Naive thymus-derived CD8-positive, alpha-beta T cell (primary cell): ENCODE measurements at places on chromosomes 7 and 10.

GRCh38 chr10:93083743-93084539 is 10.2 kb downstream of the CYP26A1 start:
- no peak for DNase-seq

GRCh38 chr7:21617916-21618390 is 75.1 kb downstream of the DNAH11 start:
- DNase-seq: no peak

DNA sequence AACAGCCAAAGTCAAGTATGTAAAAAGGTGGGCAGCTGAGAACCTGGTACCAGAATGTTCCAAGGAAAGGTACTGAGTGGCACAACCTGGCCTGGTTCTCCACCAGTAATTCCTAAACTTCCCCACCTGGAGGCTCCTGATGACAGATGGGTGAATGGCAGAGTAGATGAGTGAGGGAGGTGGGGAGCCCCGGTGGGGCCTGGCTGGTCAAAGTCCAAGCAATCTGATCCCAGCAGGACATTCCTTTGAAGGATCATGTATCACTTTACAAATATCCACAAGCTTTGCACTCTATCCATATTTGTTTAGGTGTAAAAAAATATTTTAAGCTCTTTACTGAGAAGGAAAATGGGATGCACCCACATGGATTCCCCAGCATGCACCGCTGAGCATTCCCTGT is 250.2 kb downstream of the DPP6 start:
- DNase-seq: no peak

DNA sequence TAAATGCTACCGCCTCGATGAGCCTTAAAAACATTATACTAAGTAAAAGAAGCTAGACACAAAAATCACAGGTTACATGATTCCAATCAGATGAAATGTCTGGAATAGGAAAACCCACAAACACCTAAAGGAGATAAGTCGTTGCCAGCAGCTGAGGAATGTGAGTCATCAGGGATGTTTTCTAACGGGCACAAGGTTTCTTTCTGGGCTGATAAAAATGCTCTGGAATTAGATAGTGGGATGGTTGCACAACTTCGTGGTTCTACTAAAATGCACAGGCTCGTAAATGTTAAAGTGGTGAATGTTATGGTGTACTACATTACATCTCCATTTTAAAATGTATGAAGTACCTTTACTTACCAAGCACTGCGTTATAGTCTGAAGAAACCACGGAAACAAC is 9.7 kb downstream of the ABLIM1 start:
- DNase-seq: no peak

DNA sequence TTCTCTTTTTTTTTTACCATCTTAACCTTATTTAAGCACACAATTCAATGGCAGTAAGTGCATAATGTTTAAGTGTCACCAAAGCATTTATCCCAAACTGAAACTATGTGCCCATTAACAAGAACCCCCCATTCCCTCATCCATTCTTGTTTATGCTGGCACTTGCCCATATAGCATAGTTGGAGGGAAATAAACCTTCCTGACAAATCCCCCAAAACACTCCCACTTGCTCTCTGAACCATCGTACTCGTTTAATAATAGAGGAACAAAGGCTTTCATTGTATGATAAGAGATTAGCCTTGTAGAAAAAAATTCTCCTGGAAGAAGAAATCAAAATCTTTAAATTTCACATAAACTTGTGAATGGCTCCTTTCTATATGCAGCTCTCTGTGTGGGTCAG is 26.4 kb upstream of the KCNMA1 start:
- no peak for DNase-seq

DNA sequence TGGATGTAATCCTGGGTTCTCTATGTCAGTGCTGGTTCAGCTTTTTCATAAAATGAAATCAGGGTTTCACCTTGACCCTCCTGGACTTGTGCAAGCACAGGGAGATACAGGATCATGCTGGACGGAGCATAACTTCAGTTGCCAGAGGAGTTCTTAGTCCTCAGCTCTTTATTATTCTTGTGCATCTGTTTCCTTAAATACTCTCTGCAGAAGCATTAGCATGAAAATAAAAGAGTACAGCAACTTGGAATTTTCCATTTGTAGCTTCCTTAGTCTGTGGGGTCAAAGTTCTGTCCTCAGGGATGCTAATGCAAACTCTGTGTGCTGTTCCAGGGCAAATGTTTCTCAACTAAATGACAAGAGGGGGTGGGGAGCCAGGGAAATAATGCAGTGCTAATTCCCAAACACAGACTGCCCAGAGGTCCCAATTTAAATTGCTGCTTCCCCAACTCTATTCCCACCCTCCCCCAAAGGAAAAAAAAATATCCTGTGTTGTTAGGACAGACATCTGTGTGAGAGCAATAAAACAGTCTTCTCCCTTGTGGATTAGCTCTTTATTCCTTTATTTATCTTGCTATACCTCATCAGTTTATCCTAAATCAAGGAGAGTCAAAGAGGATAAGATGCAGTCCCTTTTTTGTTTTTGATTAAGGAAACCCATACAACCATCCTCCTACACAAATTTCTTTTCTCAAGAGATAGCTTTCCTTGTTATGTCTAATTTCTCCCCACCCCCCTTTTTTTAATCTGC is 905.0 kb downstream of the LRMDA start:
- DNase-seq: no peak

GRCh38 chr10:100654782-100655325 is 90.5 kb upstream of the PAX2 start:
- DNase-seq: peak; percentile 40

DNA sequence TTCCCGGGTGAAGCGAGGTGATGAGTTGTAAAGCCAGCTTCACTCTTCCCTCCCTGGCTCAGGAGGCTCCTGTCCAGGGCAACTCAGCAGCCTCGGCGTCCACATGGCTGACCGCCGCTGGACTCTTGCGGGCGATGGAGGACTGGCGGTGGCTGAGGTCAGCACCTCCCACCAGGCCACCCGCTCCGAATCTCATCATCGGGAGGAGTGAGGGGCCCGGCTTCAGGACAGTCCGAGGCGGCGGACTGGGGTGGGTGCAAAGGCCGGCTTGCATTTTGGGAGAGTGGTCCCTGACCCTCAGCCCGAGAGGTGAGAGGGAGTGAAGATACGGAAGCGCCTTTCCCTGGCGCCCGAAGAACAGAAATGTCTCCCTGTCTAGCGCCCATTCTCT is 759 bp downstream of the DNAJB12 start:
- DNase-seq: no peak

DNA sequence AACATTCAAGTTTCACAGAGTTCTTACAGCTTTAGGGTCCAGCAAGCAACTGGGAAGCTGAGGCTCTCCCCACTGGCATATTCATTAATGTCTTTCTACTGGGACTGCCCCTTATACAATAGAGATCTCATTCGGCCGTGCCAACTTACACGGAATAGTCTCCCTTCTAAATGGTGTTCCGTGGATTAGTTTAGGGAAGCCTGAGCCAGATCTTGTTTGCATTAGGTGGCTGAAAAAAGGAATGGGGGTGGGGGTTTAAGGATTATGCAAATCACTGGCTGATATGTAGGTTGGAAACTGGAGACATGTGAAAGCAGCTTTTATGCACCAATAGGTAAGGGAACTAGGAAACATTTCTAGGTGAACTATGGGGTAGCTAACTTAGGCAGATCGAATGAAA is 218.3 kb downstream of the TRIL start:
- no peak for DNase-seq

- DNase-seq: no peak
Observed at GRCh38 chr10:133042816-133043215, 44.9 kb upstream of the ADGRA1 start.

DNA sequence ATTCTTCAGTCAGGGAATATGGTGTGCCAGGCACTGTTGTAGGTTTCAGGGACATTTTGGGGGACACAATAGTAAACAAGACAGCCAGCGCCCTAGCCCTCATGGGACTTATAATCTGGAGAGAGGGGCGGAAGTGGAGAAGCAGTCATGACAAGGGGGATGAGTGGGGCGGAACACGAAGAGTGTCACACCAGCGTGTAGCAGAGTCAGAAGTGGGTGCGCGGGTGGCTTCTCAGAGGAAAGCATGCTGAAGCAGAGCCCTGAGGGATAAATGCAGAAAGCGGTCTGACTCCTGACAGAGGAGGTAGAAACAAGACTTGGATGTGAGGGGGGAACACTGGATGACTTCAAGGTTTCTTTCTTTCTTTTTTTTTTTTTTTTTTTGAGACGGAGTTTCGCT is 160.3 kb upstream of the LYZL2 start:
- DNase-seq: no peak

GRCh38 chr7:156858523-156858922 is 34.5 kb downstream of the LMBR1 start:
- no peak for DNase-seq

- DNase-seq: no peak
Observed at GRCh38 chr7:101222275-101222830, 4.4 kb downstream of the ZNHIT1 start.

GRCh38 chr10:73803680-73804286 is 7.6 kb downstream of the NDST2 start:
- no peak for DNase-seq

GRCh38 chr10:3747984-3748383 is 37.0 kb downstream of the KLF6 start:
- no peak for DNase-seq
